Amniotic stem cell (primary cell): ENCODE measurements at places on chromosomes 11 and 22.

DNA sequence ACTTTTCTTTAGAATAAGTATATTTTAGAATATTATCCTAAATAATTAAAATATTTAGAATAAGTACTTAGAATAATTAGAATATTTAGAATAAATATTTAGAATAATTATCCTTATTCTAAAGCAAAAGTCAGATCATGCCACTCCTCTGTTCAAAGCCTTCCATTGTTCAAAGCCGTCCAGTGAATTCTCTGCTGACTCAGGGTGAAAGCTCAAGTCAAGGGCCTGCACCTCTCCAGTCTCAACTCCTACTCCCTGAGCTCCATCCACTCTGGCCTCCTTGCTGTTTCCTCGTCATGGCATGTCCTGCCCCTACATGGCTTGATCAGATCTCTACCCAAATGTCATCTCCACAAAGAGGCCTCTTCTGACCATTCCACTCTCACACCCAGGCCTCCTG lies 30.0 kb downstream of the PLEKHA7 start:
- no peak for DNase-seq

DNA sequence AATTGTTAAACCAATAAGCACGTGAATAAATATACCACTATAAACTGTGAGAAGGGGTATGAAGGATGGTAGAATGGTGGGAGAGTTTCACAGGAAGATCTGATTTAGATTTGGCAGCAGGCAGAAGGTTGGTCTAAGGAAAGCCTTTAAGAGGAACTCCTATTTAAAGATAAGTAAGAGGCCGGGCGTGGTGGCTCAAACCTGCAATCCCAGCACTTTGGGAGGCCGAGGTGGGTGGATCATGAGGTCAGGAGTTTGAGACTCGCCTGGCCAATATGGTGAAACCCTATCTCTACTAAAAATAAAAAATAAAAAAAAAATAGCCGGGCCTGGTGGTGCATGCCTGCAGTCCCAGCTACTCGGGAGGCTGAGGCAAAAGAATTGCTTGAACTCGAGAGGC lies 45.8 kb upstream of the CXCR5 start:
- DNase-seq, result no peak

DNA sequence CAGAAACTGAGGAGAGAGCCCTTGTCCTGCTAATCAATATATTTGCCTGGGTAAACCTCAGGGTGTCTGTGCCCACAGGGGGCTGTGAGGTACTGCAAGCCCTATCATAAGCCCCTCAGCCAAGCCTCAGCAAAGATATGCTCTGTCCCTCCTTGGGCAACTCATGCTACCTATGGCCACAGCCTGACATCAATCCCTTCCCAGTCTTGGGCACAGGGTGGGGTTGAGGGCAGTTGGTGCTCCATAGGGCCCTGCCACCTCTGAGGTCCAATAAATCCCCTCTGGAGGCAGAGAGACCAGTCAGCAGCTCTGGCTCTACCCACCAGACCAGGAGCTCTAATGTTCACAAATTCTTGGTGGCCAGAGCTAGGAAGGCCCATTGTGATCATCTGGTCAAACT lies 23.8 kb downstream of the TPBGL start:
- DNase-seq, result no peak

DNA sequence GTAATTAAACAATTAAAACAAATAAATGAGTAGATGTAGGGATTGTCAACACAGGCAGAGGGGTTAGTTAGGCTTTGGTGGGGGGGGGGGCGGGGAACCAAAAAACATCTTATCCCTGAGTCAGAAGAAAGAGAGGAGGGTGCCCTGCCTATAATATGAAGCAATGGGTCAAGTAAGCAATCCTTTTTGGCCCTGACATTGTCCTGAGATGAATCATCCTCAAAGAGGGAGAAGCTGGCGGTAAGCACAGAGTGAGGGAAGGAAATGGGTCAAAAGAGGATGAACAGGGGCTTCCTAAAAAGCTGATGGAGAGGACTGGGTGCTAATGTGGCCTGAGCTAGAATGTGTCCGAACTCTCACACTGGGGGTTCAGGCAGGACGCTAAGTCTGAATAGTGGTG lies 4.7 kb downstream of the OLFML1 start:
- DNase-seq, result no peak

DNA sequence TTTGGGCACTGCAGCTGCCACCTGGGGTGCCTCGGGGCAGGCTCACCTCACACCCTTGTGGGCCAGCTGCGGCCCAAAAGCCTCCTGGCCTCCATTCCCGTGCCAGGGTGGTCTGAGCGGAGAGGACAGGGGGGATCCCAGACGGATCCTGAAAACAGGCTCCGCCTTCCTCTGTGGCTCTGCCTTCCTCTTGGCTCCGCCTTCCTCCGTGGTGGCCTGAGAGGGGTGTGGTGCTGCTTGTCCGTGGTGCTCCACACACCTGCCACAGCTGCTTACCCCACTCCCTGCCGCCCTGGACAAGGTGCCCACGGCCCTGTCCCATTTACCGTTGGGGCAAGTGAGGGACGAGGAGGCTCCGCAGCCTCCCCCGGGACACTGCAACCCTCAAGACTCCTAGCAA lies 23.2 kb upstream of the KCNQ1OT1 start:
- DNase-seq, result no peak

GRCh38 chr11:86932924-86933875 lies 22.0 kb downstream of the FZD4 start:
- no peak for DNase-seq

DNA sequence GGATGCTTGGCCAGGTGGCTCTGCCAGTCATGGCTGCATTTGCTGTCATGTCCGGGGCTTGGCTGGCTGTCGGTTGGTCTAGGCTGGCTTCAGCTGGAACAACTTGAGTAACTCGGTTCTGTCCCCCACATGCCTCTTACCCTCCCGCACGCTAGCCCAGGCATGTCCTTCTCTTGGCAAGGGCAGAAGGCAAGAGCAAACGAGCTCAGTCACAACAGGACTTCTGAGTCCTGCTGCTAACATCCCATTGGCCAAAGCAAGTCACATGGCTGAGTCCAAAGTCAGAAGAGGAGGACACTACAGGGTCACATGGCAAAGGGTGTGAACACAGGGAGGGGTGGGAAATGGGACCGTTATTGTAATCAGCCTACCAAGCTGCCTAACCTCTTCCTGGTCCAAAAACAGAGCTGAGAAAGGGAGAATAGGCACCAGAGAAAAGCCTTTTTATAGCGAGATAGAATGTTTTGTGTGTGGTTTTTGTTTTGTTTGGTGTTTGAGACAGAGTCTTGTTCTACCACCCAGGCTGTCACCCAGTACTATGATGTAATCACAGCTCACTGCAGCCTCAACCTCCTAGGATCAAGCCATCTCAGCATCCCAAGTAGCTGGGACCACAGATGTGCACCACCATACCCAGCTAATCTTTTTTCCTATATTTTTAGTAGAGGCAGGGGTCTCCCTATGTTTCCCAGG lies 81.9 kb downstream of the MN1 start:
- no peak for DNase-seq

- no peak for DNase-seq
Observed at GRCh38 chr11:11430431-11430830, 77.4 kb upstream of the CSNK2A3 start.

- no peak for DNase-seq
Observed at GRCh38 chr11:19968860-19969259, 191.4 kb downstream of the DBX1 start.

DNA sequence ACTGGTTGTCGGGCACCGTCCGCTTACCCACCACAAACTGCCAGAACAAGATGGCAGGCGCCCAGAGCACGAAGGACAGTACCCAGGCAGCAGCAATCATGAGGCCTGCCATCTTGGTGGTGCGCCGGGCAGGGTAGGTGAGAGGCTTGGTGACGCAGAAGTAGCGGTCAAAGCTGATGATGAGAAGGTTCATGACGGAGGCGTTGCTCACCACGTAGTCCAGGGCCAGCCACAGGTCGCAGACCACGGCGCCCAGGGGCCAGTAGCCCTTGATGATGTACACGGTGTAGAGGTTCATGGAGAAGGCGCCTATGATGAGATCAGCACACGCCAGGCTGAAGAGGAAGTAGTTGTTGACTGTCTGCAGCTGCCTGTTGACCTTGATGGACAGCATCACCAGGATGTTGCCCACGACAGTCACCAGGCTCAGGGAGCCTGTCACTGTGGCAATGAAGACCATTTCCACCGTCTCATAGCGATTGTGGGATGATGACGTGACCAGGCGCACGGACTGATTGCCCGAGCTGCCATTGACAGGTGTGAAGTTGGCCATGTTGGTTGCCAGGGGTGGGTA lies 4.6 kb downstream of the MDK start:
- no peak for DNase-seq

GRCh38 chr11:12902791-12903486 lies 106.2 kb upstream of the RASSF10 start:
- DNase-seq, result no peak
